ENCODE measurements at places on chromosomes 4 and X.

- DNase-seq, result no peak
Observed at GRCh38 chr4:25095837-25096236, 64.4 kb downstream of the SEPSECS start.

- DNase-seq, result peak; percentile 30
Observed at GRCh38 chr4:183182873-183183725, 84.0 kb downstream of the WWC2 start.

DNA sequence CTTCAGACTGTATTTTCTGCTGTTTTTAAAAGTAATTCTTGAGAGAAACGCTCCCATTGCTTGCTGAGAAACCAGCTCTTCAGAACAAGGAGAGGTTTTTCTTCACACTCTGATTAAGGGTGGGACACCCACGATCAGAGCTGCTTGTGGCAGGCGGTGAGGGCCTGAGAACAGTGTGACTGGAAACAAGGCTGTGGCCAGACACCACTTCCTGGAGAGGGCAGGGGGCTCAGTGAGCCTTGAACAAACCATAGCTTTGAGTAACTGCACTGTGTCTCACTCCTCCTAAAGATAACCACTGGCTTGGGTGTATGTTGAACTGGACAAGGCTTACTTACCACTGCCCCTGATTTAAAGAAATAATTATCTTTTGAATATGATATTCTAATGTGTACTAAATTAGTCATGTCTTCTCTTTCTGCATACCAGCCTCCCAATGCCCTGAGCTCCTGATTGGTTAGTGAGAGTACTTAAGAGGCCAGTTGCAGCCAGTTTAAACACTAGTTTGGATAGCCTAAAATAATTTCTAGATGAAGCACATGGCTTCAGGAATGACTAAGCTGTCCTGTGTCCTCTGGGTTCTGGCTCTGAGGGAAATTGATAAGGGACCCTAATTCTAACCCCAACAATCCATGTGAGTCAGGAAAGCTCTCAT, 3.7 kb upstream of the GPR82 start:
- no peak for DNase-seq

GRCh38 chrX:20248592-20249192, 18.0 kb downstream of the RPS6KA3 start:
- no peak for DNase-seq

DNA sequence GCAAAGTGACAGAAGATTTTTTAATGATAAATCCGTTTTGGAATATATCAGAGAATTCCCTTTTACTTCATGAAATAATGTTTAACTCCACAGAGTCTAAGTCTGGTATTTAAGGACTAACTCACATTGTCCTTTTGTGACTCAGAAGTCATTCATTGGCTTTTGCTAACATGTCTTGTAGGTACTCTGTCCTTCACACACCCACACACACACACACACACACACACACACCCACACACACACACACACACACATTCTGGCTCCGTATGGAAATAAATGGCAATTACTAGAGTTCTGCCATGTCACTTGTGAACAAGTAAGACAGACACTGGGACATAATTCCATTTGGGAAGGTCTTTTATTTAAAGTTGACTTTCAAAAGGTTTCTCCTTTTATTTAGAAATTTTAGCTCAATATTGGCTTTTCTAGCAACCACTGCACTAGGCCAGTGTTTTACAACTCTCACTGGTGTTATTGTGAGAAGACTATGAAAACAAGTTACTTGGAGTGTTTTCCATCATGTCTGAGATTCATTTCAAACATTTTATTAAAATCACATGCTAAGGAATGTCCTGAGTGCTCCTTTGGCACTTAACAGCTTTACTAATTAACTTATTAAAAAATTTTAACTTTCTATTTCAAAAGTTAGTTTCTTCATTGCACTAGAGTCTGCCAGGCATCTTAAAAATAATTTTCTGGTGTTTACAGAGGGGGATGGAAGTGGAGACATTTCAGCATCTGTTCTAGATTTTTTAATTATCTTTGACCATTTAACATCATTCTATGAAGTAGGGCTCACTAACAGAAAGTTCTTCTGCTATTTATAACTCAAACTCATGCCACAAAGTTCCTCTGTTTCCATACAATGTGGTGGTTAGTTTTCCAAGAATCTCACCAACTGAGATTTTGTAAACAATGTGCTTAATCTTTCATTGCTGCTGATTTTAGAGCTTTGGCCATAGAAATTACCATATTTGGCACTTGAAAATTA, 240.3 kb upstream of the GPC4 start:
- DNase-seq, result no peak

- no peak for DNase-seq
Observed at GRCh38 chr4:145230726-145231125, 50.3 kb upstream of the OTUD4 start.

DNA sequence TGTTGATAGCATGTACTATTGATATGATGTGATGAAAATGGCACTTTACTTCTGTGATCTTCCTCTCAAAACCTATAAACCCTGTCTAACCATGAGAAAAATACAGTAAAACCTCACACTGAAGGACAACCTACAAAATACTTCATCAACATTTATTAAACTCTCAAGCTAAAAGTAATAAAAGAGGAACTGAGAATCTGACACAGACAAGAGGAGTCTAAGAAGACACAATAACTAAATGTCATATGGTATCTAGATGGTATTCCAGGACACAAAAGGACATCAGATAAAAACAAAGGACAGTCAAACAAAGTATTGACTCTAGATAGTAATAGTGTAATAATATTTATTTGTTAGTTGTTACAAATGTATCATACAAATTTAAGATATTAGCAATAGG, 655.3 kb downstream of the SH3BGRL start:
- no peak for DNase-seq

DNA sequence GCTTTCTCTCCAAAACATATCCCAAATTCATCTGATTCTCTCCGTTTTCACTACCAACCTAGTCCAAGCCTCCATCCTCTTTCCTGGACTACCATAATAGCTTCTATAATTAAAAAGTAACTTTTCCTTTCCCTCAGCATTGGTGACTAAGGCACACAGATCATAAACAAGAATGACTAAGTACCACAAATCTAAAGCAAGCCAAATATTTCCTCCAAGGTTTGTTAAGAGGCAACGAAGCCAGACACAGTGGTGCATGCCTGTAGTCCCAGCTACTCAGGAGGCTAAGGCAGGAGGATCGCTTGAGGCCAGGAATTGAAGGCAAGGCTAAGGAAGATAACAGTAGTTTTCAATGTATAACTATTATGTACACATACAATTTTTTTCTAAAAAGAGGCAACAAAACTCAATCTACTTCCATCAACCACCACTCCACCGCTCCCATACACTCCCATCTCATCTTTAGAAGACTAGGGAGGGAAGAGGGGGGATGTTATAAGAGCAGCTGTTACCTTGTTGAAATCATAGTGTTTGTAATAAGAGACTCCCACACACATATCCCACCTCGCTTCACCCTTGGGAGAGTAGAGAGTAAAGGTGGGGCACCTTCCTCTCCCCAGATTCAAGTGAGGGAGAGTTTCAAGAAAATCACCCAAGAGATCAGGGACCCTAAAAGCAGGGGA, 4.2 kb upstream of the JCHAIN start:
- no peak for DNase-seq

- no peak for DNase-seq
Observed at GRCh38 chrX:123975180-123975579, 13.7 kb downstream of the STAG2 start.

DNA sequence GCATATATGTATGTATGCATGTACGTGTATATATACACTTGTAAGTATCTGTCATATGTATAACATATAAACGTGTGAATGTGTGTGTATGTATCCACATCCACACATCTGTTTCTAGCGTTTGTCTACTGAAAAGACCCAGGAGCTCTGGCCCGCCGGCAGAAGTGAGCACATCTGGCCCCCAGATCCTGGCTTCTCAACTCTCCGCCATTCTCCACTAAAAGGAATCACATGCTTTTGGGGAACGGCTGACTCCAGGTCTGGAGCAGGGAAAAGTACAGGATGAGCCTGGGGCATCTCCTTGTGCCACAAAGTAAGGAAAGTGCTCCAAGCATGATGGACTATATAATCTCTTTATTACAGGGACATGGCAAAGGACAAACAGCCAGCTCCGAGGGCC, 143.7 kb downstream of the AFAP1 start:
- DNase-seq, result no peak

GRCh38 chr4:23438764-23439163, 451.1 kb downstream of the PPARGC1A start:
- DNase-seq, result no peak

- DNase-seq, result no peak
Observed at GRCh38 chr4:189600718-189601435, 339.8 kb upstream of the FRG1 start.

- DNase-seq, result no peak
Observed at GRCh38 chr4:86441175-86441936, 81.5 kb upstream of the MAPK10 start.

GRCh38 chrX:37745354-37745753, 34.5 kb upstream of the CYBB start:
- no peak for DNase-seq

DNA sequence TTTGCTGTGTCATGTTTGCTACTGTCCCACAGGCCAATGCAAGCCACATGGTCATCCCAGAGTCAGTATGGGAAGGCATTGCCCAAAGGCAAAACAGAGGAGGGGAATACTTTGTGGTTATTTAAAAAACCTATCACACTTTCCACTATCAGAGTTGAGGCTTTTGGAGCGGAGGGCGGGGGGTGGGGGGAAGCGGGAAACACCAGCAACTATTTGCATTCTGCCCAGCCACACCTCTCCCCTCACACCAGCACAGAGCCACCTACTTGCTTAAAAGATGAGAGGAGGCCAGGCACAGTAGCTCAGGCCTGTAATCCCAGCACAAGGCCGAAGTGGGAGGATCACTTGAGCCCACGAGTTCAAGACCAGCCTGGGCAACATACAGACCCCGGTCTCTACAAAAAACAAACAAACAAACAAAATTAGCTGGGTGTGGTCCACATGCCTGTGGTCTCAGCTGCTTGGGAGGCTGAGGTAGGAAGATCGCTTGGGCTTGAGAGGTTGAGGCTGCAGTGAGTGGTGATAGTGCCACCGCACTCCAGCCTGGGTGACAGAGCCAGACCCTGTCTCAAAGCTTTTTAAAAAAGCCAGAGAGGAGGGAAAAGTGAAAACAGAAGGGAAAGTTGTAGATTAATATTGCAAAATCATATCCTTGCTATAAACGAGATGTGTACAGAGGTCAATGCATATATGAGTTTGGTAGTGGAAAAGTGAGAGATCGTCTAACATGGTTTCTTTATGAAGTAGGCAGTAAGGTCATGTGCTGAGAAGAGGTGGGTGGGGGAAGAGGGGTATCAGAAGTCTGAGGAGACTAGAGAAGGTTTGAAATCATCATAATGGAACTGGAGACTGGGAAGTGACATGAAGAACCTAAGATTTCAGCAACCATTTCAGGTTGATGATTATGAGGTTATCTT, 1.9 kb upstream of the CHST7 start:
- DNase-seq, result no peak

GRCh38 chr4:187618701-187619281, 376.8 kb upstream of the ZFP42 start:
- DNase-seq, result no peak

GRCh38 chr4:3492741-3493719, 29.9 kb downstream of the DOK7 start:
- no peak for DNase-seq

DNA sequence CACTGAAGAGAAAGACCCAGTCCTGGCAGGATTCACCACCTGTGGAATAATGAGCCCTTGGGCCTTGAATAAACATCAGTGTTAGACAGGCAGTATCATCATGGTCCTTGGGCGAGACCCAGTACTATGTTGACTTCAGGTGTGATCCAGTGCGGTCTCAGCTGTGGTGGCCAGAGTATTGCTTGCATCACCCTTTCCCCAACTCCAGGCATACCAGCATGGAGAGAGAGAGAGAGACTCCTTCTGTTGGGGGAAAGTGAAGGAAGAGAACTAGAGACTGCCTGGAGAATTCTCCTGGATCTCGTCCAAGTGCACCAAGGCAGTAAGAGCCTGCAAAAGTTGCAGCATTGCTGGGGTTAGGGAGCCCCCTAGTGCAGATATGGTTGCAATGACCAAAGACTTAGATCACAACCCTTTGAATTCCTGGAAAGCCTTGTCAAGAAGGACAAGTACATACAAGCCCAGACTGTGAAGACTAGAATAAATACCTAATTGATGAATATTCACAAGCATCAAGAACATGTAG, 61.1 kb upstream of the VAMP7 start:
- DNase-seq, result no peak

DNA sequence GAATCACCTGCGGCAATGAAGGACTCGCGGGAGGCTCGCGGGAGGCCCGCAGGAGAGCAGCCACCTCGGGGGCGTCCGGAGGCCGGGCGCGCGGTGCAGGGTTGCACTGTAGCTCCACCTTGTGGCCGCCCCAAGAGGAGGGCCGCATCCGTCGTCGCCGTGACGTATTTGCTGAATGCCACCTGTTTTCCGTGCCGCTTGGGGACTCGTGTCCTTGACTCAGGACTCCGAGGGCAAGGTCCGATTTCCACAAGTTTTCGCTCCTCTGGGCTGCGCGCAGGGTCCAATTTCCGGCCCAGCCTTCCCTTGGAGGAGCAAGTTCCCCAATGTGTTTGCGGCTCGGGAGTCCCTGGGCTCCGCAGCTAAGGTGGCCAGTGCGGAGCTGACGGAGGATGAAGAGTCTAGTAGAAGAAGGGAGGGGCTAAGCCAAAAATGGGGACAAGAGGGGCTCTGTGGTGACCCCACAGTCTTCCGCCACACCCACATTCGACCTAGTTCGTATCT, 10.7 kb upstream of the DLG3 start:
- no peak for DNase-seq

- no peak for DNase-seq
Observed at GRCh38 chr4:71186566-71187403, 152.0 kb upstream of the SLC4A4 start.

DNA sequence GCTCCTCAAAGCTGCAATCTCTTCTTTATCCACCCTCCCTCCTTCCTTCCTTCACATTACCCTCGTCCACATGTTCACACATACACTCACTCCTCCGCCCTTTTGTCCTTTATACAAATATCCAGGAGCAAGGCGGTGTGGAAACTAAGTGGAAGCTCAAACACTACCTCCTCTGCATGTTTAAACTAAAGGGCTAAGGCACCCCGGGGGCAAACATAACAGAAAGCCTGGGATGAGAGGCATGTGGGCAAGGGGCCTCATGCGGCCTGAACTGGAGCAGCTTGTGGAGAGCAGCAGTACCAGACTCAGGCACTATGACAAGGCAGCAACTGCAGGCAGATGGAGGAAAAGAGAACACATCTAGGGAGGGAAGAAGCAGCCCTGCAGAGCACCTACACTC, 9.5 kb downstream of the MAB21L2 start:
- DNase-seq, result no peak

GRCh38 chr4:86367577-86367976, 7.7 kb upstream of the MAPK10 start:
- no peak for DNase-seq

DNA sequence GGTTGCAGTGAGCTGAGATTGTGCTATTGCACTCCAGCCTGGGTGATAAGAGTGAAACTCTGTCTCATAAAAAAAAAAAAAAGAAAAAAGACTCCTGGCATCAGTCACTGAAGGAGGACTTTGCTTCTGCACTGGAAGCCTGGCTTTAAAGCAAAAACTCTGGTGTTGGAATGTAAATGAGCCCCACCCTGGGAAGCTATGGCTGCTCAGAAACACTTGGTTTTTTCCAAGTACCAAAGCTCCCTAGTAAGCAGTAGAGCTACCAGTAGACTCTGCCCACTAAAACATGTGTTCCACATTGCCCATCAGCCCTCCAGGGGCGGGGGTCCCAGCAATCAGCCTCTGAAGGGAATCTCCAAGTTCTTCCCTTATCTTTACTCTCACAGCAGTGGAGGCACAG, 154.4 kb downstream of the SHROOM3 start:
- DNase-seq, result no peak

Measured in SIG-M5 (cell line).